ENCODE measurements at places on chromosomes 11 and 22. TPM values are rescaled to one million over a fixed set of nuclear protein-coding genes. Genes with fewer than 3 reads are reported as not detected.

The SPON1 gene
- 9.3 TPM for total RNA-seq

The C11orf65 gene
- total RNA-seq: 1.3 TPM

- no peak for DNase-seq
Measured at GRCh38 chr11:8094656-8095055, 13.6 kb downstream of the TUB start.

DNA sequence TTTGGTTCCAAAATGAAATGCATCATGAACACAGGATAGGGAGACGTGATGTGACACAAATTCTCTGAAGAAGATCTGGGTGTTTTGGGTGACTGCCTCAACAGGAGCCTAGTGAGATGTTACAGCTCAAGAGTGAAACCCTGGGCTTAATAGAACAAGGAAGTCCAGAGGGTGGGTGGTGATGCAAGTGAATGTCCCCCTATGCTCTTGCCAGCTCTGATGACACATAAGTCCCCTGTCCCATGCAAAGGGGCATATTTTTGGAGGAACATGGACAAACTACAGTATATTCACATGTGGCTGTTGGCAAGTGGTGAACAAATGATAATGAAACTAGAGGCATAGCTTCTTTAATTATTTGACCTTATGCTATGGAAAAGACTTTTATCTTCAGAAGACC lies 9.2 kb downstream of the CRTAM start:
- no peak for DNase-seq

- no peak for DNase-seq
Measured at GRCh38 chr22:43031617-43032016, 16.7 kb upstream of the PACSIN2 start.

Measured in body of pancreas (tissue), 4 donors.